ENCODE measurements at places on chromosomes 1 and 21.

DNA sequence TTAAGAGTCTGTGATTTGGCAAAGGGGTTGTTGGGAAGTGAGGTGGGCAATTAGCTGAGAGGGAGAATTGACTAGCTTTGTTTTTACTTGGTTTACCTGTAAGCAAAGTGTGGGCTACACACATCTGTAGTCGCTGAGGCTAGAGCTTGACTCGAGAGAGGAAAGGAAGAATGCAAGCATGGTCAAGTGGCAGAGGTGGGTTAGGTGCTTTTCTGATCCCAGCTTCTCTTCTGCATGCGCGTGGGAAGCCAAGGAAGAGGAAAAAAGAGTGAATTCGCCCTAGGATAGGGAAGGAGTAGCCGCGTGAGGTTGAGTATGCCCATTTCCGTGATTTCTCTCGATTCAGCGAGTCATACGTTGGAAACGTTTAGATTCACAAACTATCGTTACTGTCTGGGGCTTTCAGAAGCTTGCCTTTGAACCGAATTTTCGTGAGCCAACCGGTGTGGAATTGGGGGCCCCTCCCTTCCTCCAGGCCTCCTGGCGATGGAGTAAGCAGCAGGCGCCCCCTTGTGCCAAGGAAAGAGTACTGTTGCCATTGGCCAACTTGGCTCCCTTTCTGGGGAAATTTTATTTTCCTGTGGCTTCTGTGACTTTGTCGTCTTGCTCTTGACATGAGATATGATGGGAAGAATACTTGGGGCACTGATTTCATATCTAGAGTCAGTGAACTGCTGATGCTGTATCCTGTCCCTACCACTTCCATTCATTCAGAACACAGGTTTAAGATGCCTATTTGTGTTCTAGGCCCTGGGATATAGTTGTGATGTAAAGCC lies 1.3 kb downstream of the PIGV start:
- peak; percentile 87 for DNase-seq

GRCh38 chr1:58468612-58469011 lies 77.9 kb downstream of the OMA1 start:
- no peak for DNase-seq

- DNase-seq, result no peak
Observed at GRCh38 chr1:3654549-3655281, 2.4 kb downstream of the TP73 start.

- DNase-seq, result peak; percentile 55
Observed at GRCh38 chr1:15951341-15952153, 24.4 kb downstream of the ZBTB17 start.

DNA sequence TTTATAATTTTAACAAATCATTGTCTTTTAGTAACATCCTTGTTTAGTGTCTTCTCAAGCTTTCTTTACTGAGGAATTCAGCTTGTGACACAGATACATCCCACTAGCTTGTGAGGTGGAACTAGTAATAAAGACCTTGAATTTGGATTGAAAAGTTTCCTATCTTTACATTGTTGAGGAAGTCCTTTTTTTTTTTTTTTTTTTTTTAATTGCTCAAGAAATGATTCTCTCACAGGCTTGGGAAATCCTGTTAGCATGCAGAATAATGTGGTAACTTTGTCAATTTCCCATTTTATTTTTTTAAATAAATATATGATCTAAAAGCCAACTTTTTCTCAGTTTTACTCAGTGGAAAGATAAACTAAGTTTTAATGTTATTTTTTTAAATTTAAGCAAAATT lies 15.8 kb downstream of the DENND2D start:
- no peak for DNase-seq

- DNase-seq, result no peak
Observed at GRCh38 chr1:192534666-192535065, 40.9 kb upstream of the RGS1 start.

DNA sequence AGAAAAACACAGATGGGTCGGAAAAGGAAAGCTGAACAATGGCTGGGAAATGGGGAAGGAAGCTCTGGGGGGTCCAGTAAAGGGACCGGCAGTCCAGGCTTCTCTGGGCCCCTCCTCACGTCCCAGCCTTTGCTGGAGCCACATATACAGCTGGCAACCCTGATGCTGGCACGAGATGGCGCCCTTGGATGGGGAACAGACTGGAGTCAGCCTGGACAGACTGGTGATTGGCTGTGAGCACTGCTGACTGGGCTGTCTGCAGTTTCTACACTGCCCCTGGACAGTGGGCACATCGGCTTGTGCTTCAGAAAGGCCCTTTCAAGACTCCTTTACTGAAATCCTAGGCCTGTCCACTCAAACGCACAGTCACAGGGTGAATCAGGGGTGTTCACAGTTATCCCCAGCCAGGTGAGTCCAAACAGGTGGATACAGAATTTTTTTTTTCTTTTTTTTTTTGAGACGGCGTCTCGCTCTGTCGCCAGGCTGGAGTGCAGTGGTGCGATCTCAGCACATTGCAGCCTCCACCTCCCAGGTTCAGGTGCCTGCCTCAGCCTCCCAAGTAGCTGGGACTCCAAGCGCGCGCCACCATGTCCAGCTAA lies 31.1 kb upstream of the ZBTB40 start:
- DNase-seq, result peak; percentile 82

- DNase-seq, result no peak
Observed at GRCh38 chr1:9922342-9922741, 12.3 kb upstream of the CTNNBIP1 start.

- DNase-seq, result no peak
Observed at GRCh38 chr1:106727171-106727570, 329.3 kb upstream of the PRMT6 start.

DNA sequence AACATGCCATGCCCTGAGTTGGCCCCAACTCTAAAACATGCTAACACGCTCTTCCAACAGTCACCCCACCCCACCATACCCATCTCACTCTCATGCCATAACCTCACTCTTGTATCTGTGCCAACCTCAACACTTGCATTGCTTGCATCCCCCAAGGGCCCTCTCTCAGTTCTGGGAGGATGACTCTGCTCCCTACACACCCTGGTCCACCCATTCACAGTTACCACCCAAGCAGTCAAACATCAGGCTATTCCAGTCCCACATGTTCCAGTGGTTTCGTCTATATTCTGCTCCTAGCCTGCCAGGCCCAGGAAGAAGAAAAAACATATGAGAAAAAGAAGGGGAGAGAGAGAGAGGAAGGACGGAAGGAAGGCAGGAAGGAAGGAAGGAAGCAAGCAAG lies 31.0 kb downstream of the GBP6 start:
- DNase-seq, result no peak

GRCh38 chr1:226825037-226825745 lies 45.2 kb upstream of the PSEN2 start:
- DNase-seq, result no peak

GRCh38 chr21:41121785-41122415 lies 46.1 kb upstream of the BACE2 start:
- DNase-seq, result peak; percentile 83

- DNase-seq, result no peak
Observed at GRCh38 chr1:39178541-39179431, 25.7 kb upstream of the MACF1 start.
